ENCODE measurements at places on chromosomes 11 and 22.

GRCh38 chr11:78539506-78539905 lies 35.2 kb downstream of the NARS2 start:
- no peak for DNase-seq

- DNase-seq = no peak
These were observed 15.3 kb upstream of the CDC42BPG start for GRCh38 chr11:64859542-64860414.

GRCh38 chr22:41943661-41944209 lies 3.2 kb downstream of the CENPM start:
- no peak for DNase-seq

- DNase-seq = no peak
These were observed 83.2 kb upstream of the EED start for GRCh38 chr11:86161336-86161735.

DNA sequence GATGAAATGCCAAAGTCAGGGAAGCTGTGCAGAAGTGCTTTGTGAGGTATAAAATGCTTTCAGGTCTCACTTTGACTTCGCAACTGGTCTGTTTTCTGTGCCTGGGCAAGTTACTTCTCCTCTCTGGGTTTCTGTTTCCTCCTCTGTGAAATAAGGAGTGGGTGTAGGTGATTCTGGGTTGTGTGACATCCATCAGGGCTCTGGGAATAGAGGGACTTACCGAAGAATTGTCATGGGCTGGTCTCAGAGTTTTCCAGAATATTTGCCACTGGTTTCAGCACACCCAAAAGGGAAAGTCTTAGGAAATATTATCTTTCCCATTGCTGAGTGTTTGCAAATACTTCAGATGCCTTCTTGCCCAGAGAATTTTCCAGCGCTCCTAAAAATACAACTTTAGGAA lies 118.4 kb downstream of the KIAA1671 start:
- no peak for DNase-seq

DNA sequence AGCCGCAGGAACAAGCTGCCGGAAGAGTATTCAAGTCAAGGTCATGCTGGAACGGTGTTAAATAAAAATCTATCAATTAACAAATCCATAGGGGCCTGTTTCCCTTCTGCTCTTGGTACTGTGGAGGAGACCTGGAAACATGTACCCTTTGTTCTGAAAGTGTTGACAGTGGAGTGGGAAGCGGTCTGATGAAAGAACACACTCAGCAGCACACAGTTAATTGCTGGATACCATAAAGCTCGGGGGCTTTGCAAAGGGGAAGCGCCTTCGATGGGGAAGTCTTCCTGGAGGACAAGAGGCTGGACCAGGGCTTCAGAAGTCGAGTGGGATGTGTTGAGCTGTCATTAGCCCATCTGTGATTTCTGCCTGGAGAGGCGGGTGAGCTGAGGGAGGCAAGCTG lies 112.5 kb upstream of the CLPB start:
- DNase-seq = no peak

DNA sequence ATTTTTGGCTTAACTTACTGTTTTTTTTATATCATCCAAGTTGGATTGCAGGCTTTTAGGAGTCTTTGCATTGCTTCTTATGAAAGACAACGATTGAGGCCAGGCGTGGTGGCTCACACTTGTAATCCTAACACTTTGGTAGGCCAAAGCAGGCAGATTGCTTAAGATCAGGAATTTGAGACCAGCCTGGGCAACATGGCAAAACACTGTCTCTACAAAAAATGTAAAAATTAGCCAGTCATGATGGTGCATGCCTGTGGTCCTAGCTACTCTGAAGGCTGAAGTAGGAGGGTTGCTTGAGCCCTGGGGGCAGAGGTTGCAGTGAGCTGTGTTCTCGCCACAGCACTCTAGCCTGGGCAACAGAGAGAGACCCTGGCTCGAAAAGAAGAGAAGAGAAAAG lies 56.6 kb downstream of the BID start:
- no peak for DNase-seq

GRCh38 chr11:77332259-77332658 lies 30.8 kb upstream of the GDPD4 start:
- DNase-seq = no peak
